ENCODE measurements at places on chromosomes 1 and 21.
A peak's percentile ranks its signal among the peaks of the same experiment; 100 is the strongest.

DNA sequence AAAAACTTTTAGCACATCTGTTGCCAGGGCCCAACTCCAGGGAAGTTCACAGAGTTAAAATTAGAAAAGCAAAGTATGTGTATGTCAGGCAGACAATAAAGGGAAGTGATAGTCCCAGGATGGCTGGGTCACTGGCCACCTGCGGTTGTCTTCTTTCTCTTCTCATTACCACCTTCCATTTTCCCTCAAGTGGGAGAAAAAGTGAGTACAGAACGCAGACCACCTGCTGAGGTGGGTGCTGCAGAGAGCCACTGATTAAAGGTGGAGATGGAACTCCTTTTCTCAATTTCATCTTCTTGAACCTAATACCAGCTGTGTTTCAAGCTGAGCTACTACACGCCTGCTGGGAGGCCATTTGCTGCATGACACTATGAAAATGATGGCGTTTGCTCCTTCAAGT lies 88.8 kb upstream of the PDE4B start:
- DNase-seq: no peak

DNA sequence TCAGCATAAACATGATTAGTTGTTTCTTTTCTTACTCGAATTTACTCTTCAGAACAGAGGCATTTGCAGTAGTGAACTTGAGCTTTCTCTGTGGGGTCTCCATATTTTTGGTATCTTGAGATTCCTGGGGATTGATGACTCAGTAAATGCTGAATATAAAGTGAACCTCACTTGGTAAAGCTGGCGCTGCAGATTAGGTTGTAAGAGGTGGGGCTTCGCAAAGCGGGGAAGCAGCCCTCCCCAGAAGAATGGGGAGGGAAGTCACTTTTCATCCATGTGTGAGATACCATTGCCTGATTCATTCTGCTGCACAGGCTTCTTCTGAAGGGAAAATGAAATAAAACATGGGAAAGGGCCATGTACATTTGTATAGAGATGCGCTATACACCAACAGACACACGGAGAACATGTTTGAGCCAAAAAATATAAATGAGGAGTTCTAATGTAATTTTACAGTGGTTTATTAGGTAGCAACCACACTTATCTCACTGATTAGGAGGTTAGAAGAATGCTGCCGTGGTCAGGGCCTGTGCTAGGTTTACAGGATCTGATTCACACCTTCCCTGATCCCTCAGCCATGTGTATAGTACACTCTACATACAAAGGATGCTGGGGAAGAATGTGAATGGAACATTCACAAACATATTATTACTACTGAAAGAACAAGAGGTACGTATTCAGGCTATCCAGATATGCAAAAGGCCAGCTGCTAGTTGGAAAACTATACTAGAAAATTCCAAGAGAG lies 63.5 kb downstream of the DNTTIP2 start:
- DNase-seq: no peak

DNA sequence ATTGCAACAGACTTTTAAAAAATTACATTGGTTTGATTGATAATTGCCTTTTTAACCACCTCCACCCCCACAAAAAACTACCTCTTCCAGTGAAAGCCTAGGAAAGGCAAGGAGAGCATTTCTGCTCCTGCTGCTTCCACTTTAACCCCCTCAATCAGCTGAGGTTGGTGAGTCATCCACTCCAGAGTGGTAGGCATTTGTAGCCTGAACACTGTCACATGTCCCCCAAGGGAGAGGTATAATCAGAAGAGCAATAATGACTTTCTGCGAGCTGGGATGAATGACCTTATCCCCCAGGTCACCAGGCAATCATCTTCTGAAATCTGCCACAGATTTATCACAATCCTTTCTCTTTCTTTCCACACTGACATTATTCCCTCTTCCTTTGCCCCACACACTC lies 126.6 kb upstream of the CAMK1G start:
- no peak for DNase-seq

DNA sequence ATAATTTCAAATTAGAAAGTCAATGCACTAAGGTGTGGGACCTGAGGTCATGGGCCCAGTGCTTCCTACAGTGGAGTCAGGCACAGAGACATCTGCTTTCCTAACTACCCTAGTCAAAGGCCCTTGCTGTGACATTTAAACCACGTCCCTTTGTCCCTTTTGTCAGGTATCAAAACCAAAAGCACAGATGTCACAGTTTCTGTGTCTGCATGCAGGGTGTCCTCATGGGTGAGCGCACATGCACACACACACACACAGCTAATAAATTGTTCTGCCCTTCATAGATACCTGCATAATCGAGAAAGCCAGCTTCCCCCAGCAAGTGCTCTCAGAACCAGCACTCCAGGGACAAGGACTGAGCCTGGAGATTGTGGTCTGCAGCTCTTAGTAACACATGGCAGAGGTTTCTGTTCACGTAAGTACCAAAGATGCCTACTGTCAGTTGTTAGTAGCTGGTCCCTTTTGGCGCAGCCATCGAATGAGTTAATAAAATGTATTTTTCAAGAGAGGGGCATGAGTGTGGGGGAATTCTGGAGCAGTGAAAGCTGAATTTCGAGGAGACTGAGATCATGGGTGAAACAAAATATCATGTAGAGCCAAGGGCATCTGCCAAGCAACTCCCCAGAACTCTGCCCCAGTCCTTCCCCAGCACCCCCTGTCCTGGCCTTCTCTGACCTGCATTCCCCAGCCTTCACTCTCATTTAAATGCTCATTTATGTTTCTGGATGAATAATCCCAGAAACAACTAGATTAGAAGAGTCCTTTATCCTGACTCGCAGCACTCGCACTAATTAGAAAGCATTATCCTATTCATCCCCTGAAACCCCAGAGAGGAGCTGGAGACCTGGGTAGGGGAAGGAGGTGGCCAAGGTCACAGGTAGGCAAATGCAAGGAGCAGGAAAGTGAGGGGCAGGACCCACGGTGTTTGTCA lies 25.5 kb downstream of the TNR start:
- DNase-seq: no peak

DNA sequence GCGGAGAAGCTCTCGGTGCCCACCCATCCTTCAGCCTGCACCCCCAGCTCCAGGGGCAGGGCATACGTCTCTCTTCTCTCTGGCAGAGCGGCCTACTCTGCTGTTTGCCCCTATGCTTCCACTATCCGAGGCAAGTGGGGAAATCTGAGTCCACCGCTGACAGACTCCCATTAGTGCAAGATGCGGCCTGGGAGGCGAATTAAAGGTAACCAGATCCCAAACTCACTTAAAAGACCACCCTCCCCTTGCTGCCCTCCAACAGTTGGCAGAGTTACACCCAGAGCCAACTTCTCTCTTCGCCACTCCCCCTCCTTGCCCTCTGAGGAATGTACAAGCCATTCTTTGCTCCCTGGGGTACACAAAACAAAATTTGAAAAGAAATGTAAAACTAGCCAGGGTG lies 6.4 kb downstream of the FOXD3 start:
- no peak for DNase-seq

DNA sequence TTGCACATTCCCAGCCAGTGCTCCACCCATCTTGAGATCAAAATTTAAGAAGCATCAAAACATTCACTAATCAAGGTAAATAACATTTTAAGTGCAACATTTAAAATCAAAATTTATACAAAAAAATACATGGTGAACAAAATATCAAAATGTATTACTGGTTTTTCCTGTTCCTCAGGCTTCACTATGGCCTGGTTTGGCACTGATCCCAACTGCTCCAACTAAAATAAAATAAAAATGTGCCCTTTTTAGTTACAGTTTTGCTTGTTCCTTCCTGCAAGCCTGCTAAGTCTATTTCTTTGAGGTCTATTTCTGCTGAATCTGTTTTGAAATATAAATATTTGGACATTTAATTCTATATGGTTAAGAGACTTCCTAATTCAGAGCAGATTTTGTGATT lies 54.9 kb downstream of the ADAMTS1 start:
- no peak for DNase-seq

DNA sequence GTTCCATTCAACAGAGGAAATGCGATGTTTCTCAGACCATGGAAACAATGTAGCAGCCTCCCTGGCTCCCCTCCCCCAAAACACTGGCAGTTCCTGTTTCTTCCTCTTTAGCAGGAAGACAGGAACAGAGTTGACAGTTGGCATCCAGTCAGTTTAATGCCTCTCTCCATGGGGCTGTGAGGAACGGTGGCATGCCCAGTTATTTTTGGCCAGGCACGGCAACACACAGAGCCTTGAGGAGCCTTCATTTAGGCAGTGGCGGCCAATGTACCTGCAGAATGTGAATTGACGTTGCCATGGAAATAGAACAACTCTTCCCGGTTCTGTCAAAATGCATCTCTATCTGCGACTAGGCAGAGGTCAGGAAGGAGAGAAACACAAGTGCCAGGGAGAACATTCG lies 330.6 kb downstream of the DSCAM start:
- DNase-seq: no peak

DNA sequence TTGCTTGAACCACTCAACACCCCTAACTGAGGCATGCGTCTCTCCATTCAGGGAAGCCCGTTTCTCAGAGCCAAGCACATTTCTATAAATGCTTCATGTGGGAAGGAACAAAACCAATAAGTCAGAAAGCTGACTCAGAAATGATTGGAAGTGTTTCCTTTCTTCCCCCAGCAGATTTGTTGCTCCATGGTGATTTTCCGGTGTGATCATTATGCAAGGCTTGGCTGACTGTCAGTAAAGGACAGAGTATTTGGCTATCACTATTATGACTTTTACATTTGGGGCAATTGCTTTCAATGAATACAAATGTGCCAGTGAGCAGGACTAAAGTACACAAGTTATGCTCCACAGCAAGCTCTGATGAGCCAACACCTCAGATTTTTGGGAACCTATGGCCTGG lies 53.3 kb upstream of the ZC3H11B start:
- no peak for DNase-seq

DNA sequence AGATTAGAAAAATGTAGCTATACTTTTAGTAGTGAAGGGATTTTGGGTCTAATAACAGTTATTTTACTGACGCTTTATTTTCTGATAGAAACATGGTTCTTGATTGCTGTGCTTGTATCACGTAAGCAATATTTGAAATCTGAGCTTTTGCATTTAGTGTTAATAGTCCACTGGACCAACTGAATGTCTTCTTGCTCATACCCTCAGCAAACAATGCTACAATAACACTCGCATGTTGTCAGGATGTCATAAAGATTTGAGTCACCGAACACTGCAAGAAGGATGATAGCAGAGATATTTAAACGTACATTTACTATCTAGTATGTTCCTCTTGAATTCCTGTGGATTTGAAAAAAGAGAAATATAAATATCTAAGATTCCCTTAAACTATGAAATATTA lies 7.5 kb downstream of the DYRK1A start:
- DNase-seq: no peak

GRCh38 chr1:90198616-90199332 lies 203.9 kb downstream of the ZNF326 start:
- DNase-seq: no peak

DNA sequence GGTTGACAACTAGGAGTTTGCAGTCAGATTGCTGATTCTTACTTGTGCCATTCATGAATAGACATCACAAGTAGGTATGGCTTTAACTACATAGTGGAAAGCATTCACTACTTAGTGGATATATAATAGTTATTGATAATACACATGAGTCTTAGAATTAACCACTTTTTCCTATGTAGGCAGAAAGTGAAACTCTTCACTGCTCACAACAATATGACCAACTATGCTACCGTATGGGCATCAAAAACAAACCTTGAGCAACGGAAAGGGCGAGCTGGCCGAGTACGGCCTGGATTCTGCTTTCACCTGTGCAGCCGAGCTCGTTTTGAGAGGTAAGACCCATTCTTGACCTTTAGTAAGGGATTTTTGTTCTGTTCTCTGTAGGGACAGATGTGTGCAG lies 38.7 kb downstream of the DHX9 start:
- DNase-seq: no peak

DNA sequence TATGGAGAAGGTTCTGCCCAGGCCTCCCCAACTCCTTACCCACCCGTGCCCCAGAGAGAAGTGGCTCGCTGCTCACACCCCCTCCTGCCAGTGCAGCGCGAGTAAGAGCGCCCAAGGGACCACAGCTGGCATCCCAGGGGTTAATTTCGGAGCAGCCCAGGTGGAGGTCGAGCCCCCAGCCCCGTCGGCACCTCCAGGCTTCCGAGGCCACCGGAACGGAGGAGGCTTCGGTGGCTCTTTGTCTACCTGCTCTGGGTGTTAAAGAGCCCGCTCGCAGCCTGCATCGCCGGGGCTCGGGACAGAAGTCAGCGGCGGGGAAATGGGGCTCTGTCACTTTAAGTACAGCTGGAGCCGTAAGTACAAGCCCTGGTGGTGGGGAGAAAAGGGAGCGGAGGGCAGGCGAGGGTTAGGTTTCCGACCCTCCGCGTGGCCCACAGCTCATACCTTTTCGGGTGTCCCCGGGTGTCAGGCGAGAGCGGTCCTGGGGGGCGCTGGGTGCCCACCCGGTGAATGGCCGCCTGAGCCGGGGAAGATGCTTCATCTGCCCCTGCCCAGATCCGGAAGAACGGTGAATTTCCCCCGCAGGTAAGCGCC lies 89.4 kb upstream of the IPO9 start:
- DNase-seq: peak; percentile 67

GRCh38 chr21:28770867-28771661 lies 221.6 kb downstream of the LTN1 start:
- no peak for DNase-seq

DNA sequence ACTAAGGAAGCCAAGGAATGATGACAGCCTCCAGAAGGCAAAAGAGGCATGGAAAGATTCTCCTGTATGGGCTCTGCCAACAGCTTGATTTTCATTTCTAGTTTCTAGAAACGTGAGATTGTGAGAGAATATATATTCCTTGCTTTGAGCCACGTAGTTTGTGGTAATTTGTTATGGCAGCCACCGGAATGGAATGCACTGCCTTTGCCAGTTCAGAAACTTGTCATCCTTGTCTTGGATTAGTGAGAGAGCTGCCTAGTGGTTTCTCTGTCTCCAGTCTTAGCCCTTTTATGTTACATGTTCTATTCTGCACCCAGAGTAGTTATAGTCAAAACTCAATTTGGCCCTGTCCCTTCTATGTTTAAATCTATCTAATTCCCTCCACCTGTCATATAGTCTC lies 216.0 kb upstream of the PTGFR start:
- DNase-seq: no peak

DNA sequence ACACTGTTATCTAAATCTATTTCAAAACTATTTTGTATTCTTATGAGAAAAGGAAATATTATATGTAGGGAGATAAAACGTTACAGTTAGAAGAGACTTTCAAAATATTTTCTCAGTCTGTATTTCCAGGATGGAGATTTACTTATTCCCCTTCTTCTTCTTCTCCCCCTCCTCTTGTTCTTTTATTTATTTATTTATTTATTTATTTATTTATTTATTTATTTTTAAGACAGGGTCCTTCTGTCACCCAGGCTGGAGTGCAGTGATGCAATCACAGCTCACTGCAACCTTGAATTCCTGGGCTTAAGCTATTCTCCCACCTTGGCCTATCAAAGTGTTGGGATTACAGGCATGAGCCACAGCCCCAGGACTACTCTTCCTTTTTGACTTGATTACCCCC lies 2.8 kb upstream of the RPF1 start:
- no peak for DNase-seq
